Pancreas (tissue), 10 donors: ENCODE measurements at places on chromosomes 13 and 19.

DNA sequence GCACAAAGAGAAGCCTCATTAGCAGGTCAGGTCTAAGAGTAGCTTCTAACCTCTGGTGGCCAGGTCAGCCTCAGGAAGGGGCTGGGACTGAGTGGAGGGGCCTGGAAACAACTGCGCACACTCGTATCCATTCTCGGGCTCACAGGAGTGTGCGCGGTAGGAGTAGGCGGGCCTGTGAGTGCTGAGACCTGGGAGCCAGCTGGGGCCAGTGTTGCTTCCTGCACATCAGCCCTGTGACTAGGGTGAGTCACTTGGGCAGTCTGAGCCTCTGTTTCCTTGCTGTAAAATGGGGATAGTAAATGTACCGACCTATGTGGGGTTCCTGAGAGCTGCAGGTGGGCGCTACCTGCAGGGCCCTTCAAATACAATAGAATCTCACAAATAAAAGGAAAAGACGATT, 26.9 kb downstream of the SIN3B start:
- DNase-seq = no peak

- no peak for DNase-seq
Measured at GRCh38 chr13:42964761-42965161, 27.3 kb downstream of the EPSTI1 start.

- no peak for DNase-seq
Measured at GRCh38 chr13:37302686-37303085, 197.2 kb upstream of the CSNK1A1L start.

DNA sequence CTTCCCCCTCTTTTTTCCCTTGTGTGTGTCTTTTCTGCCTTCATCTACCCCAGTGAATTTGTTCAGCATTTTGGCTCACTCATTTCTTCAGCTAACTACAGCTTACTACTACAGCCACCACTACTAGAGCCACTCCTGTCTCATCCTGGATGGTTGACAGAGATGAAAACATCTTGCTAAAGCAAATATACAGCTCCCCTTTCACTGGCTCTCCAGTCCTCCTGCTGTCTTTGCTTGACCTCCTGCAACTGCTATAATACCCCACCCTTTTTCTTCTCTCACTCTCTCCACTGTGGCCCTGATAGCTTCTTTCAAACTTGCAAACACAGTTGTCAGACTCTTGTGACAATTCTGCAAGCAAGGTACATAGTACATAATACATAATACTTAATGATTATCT, 523.6 kb downstream of the DCT start:
- DNase-seq = no peak

DNA sequence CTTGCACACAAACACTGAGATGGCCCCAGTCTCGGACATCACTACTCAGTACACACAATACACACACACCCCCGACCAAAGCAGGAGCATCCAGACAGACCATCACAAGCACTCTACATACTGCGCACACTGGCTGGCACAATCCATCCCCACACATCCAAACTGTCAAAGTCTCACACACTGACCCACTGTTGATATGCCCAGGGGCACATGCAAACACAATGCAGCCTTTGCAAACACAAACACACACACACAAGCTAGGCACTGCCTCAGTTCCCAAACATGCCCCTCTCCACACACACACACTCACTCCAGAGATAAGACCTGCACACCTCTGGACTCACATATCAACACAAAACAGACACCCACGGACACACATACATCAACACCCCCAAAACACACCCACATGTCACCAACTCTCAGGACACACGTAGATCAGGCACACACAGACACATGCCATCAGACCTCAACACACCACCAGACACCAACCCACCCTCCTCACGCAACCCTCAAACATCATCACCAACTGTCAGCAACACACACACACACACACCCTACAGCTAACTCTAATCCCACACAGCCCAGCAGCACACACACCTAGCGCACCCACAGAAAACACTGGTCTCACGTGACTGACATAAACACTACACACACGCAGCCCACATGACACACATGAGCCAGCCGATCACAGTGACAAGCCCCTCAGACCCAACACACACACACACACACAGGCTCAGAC, 1.9 kb downstream of the BBC3 start:
- no peak for DNase-seq

DNA sequence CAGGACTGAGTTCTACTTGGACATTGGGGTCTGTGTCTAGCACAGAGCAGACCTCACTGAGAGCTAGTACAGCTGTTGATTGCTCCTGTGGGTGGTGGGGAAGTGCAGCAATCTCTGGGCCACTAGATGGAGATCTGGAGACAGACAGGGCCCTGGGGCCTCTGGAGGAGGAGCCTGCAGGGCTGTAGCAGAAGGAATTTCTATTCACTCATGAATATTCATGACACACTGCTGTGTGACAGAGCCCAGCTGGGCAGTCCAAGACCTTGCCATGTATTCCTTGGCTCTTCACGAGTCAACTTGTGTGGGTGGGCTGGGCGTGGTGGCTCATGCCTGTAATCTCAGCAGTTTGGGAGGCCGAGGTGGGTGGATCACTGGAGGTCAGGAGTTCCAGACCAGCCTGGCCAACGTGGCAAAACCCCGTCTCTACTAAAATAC, 37.5 kb downstream of the SUGP2 start:
- DNase-seq = peak; percentile 40

GRCh38 chr13:112213467-112214255, 146.7 kb downstream of the SOX1 start:
- peak; percentile 77 for DNase-seq

GRCh38 chr13:112184261-112184660, 117.3 kb downstream of the SOX1 start:
- no peak for DNase-seq

DNA sequence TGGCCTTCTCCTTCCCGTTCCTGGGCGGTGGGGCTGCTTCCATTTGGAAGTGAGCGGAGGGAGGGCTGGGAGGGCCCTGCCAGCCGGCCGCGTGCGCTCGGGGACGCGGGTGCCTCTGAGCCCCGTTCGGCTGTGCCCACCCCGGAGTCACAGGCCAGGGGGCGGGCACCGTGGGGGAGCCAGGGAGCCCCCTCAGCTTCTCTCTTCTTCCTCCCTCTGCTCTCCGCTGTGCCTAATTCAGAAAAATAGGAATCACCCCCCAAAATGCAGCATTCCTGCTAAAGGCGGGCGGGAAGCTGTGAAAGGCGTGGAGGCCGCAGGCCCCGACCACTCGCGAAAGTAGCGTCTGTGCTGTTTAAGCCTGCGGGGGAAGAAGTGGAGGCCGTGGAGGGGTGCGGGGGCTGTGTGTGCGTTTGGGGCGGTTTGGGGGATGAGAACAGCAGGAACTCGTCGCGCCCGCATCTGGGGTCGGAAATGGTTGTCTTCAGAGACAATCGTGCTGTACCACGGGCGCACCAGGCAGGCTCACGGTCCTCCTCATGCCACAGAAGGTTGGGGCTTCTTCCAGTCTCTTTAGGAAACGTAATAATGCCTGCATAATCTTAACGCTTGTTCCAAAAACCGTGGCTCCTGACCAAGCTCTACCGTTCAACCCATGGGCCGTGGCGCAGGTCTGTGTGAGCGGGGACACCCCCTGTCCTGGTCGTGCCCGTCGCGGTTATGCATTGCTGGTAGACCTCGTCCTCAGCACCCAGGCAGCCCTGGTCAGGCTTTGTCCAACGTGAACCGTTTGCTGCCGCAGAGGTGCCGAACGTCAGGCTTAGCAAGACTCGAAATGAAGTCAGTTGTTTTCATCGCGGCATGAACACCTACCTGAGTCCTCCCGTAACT, 110.4 kb upstream of the SOX1 start:
- DNase-seq = no peak

DNA sequence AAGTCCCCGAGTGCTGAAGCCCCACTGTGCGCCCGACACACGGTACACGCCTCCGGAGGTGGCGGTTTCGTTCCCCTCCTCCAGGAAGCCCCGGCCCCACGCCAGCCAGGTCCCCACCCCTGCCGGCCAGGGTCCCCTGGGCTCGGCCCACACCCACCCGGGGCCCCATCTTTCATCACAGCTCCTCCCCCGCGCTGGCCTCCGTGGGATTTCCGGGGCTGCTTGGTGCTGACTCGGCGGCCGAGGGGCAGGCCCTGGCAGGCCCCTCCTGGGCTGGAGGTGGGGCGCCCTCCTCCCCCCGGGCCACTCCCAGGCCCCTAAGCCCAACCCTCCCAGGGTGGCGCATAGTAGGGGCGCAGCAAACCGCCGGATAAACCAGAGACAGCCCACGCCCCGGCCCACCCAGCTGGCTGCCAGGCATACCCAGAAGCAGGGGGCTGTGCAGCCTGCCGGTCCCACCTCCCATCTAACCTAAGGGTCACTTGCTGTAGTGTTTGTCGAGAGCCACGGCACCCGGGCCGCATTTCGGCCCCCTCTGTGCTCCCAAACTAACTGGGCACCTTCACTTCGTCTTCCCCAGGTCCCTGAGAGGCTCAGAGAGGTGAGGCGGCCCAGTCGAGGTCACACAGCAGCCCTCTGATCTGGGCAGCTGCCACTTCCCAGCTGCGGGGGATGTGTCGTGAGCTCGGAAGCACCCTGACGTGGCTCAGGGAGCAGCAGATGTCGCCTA, 6.6 kb downstream of the ZBTB7A start:
- peak; percentile 70 for DNase-seq

GRCh38 chr19:4016486-4016885, 8.9 kb downstream of the PIAS4 start:
- no peak for DNase-seq

GRCh38 chr13:36126491-36126890, 4.7 kb downstream of the DCLK1 start:
- DNase-seq = no peak

DNA sequence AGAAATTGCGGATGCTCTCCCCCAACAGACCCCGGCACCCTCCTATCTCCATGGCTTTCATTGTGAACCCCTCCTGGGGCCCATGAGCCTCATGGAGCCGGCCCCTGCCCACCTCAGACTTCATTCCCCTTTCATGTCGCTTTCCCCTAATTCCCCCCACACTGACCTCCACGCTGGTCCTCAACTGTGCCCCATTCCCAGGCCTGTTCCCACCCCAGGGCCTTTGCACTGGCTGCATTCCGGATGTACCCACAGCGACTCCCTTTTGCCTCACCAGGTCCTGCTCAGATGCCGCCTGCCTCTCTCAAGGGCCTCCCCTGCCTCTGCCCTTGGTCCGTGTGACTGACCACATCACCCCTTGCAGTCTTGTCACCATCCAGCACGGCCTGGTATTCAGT, 13.3 kb downstream of the SLC27A1 start:
- peak; percentile 7 for DNase-seq

- no peak for DNase-seq
Measured at GRCh38 chr13:40190641-40191100, 475.8 kb downstream of the FOXO1 start.

- no peak for DNase-seq
Measured at GRCh38 chr13:46906405-46906804, 9.6 kb upstream of the HTR2A start.

DNA sequence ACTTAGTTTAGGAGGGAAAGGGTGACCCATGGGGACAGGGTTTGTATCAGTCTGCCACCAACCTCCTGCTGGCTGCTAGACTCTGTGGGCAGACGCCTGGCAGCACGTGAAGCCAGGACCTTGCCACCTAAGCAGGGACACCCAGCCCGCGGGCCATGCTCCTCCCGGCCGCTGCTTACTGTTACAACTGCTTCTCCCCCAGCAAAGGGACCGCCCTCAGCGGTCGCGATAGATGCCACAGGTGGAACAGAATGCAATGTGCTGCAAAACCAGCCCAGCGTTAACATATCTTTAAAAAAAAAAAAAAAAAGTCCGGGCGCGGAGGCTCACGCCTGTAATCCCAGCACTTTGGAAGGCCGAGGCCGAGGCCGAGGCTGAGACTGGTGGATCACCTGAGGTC, 1.9 kb upstream of the RHPN2 start:
- no peak for DNase-seq

GRCh38 chr13:66859934-66860877, 369.9 kb downstream of the PCDH9 start:
- DNase-seq = no peak

DNA sequence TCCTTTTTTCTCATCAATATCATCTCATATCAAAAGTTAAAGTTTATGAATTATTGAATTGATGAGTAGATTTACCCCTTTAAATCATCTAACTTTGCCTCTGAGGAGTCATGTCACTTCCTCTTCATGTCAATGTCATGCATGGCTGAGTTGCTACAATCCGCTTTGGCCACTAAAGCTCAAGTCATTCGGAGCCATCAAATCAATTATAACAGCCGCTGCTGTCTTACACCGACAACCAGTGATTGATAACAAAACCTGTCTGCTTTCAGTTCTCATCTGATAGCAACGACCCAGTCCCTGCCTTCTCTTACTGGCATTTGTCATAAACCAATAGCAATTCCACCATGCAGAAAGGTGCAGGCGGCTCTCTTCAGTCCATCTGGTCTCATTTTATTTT, 429.3 kb downstream of the DIAPH3 start:
- DNase-seq = no peak

DNA sequence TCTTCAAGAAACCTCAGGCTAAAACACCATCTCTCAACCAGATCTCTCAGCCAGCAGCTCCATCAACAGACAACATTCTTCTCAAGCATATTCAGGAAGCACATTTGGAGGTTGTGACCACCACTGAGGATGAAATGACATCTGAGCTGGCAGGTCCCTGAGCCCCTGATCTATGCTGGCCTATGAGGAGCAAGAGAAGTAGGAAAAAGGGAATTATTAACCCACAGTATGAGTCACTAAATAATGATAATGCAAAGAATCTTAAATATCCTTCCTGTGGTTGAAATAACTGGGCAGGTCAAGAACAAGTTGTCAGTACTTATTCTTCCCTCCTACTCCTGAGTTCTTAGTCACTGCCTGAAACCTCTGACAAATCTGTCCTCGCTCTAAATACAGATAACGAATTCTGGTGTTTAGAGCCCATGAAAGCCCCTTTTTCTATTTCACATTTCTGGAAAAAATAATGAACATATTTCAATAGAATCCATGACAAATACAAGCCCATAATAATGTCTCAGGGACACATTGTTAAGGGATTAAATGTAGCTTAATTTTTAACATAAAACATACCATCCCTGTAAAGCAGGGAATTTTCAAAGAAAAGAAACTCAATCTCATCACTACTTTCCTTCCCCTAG, 225.8 kb upstream of the IRS2 start:
- DNase-seq = no peak

- no peak for DNase-seq
Measured at GRCh38 chr13:47256618-47257017, 359.8 kb upstream of the HTR2A start.

DNA sequence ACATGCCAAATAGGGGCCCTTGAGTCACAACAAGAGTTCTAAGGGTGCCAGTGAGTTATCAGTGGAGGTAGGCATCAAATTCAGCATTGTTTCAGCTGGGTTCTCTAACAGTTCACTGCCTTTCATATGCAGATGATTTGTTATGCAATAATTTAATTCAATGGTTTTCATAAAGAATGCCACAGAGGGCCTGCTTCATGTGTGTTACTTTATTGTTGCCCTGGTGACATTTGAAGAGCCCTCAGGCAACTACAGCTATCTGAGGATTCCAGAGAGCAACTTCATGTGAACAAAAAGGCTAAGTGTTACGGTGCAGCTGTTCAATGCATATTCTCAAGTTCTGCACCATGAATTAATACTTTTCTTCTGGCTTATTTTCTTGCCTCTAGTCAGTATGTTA, 43.1 kb upstream of the STARD13 start:
- DNase-seq = no peak
